ENCODE measurements at places on chromosomes 3 and 15.
A peak's percentile ranks its signal among the peaks of the same experiment; 100 is the strongest.

GRCh38 chr15:83871808-83872559 is 218.1 kb downstream of the ADAMTSL3 start:
- peak; percentile 62 for DNase-seq

DNA sequence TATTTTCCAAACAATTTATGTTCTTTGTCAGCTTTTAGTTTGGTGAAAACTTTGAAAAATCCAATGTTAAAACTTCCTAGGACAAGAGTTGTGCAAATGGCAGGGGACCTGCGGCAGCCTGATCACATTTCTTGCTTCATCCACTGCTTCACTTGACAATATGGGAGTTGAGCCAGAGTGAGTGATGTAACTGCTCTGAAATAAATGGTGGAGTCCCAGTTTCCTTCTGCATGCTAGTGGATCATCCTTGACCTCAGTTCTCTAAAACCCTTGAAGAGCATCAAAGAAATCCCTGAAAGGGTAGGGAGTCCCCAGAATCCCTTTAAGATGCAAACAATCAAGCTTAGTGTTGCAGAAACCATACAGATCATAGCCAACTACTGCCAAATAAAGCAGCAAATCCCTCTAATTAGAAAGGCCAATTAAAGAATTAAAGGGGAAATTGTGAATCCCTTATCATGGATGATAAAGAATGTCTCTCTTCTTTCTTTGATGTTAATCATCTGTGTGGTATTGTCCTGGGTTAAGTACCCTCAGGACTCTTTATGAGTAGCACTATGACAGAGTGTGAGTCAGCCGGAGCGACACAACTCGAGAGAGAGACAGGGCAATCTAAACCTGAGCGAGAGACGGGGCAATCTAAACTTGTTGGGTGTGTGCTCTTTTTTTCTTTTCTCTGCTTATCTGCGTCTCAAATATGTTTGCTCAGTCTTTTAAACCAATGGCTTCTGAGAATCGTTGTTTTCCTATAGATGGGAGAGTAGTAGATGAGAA is 41.8 kb upstream of the GAP43 start:
- DNase-seq, result peak; percentile 13

- DNase-seq, result peak; percentile 5
Observed at GRCh38 chr3:180267202-180267843, 230.6 kb upstream of the PEX5L start.

DNA sequence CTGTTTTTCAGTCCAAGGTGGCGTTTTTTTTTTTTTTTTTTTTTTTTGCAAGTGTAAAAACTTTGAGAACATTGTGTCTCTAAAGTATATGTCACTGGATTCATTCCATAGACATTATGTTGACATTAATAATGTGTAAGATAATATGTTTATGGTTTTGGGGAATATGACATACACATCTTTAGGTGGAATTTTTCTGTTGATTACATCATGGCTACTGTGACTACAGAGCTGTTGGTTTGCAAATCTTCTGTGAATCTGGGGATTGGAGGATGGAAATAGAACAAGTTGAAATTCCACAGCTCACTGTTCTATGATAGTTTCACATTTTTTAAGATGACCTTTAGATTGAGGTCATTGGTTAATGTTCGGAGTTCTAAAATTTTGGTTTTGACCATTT is 24.4 kb upstream of the PLSCR2 start:
- peak; percentile 77 for DNase-seq

DNA sequence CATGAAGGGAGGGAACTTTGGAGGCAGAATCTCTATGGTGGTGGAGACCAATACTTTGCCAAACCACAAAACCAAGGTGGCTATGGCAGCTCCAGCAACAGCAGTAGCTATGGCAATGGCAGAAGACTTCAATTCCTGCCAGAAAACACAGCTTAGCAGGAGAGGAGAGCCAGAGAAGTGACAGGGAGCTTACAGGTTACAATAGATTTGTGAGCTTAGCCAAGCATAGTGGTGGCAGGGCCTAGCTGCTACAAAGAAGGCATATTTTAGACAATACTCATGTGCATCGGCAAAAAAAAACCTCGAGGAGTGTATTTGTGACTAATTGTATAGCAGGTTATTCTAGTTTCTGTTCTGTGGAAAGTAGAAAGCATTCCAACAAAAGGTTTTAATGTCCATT is 6.4 kb upstream of the CSTA start:
- DNase-seq, result no peak

GRCh38 chr15:42411884-42412283 is 52.6 kb downstream of the CAPN3 start:
- no peak for DNase-seq

- DNase-seq, result no peak
Observed at GRCh38 chr3:28206479-28206878, 34.9 kb upstream of the CMC1 start.

DNA sequence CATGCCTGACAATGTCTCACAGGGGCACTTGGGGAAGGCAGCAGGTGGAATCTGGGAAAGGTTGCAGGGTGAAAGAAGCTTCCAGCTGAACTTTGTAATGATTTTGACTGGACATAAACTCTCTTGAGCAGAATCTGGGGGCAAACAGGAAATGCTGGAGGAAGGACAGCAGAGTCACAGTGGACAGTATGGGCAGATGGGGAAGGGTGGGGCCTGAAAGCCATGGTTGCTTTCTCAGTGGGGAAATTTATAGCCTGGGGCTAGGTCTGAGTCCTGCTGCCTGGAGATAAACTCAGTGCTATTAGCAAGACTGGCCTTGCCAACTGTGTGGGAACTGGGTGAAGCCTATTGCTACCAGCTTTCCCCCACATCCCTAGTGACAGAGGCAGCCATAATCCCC is 203.2 kb downstream of the OSBPL10 start:
- no peak for DNase-seq

DNA sequence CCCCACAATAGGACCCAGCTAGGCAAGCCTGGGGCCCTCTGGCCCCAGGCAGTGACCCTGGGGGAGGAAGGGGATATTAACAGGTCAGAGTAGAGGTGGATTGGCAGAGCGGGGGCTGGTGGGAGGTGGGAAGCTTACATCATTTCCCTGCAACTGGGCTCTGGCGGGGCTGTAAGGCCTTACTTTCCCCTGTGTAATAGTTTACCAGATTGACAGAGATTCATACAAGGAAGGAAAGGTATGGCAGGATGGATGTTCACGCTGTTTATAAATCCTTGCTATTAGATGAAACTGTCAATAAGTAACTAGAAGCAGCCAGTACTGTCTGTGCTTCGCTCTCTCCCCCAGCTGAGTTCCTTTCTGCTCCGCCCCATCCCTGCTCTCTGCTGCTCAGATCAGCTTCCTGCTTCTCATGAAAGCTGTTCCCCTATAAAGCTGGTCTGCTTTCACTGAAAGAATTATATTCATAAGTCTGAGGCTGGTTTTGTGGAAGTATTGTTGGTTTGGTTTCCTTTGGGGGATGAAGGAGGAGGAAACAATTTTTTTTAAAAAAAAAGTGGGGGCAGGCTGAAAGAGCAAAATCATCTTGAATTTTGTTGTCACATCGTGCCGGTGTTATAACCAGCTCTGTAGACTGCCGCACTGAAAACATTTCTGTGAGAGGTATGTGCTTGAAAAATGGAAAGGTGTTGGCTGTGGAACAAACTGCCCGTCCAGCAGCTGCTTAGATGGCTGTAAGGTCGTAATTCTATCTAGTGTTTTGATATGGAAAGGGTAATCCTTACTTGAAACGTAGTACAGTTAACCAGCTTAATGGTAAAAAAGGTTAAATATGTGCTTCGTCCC is 76.4 kb downstream of the BBX start:
- DNase-seq, result peak; percentile 55

GRCh38 chr3:37014620-37015019 is 21.3 kb downstream of the MLH1 start:
- no peak for DNase-seq

DNA sequence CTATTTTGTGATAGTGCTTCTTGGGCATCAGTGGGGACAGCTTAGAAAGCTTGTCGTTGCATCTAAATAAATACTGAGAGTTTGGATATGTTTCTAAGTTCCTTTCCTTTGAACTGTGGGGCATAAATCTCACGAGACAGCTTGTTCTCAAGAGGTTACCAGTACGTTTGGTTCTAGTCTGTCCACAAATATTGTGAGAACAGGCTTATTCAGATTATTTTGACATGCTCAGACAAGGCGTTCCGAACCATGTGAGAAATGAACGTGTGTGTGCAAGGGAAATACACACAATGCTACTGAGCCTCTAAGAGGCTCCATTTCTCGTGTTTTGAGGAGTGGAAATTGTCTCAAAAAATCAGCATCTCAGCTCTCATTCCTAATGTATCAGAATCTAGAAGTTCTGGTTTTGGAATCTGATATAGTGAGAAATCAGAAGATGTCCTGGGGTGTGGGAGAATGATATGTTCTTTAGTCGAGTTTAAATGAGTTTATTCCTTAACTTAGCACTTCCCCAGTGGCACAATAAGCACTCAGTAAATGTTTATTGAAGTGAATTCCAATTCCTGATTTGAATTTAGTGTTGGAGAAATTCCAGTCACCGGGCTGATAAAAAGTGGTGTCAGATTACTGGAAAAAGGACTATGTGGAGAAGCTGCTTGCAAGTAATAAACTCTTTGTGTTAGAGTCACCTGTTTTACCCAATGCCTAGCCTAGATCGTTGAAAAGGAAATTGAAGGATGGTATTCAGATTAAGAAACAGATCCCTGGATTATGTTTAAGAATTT is 481.5 kb downstream of the LPP start:
- DNase-seq, result peak; percentile 69

GRCh38 chr3:116020495-116020894 is 397.2 kb downstream of the GAP43 start:
- DNase-seq, result peak; percentile 54

DNA sequence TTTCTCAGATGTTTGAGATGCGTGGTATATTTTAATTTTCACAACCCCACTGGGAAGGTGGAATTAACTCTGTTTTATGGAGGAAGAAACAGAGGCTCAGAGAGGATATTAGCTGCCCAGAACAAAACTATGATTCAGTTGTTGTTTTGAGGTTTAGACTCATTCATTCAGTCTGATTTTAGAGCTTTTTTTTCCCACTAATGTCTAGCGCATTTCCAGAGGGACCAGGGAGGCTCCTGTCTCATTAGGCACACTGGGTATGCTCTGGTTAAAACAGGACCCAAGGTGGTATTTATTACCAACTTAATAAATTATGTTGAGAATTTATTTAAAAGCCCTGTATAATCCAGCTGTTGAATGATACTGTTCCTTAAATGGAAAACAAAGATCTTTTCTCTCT is 272.0 kb upstream of the RGMA start:
- DNase-seq, result no peak

- DNase-seq, result no peak
Observed at GRCh38 chr3:142019794-142020320, 129.5 kb downstream of the TFDP2 start.

All from fibroblast of villous mesenchyme (primary cell).